Activated T-cell treated with anti-CD3 and anti-CD28 coated beads for 24 hours (primary cell): ENCODE measurements at places on chromosomes 12 and 14.

GRCh38 chr12:15856097-15856982 lies 25.8 kb upstream of the STRAP start:
- peak; percentile 36 for DNase-seq

DNA sequence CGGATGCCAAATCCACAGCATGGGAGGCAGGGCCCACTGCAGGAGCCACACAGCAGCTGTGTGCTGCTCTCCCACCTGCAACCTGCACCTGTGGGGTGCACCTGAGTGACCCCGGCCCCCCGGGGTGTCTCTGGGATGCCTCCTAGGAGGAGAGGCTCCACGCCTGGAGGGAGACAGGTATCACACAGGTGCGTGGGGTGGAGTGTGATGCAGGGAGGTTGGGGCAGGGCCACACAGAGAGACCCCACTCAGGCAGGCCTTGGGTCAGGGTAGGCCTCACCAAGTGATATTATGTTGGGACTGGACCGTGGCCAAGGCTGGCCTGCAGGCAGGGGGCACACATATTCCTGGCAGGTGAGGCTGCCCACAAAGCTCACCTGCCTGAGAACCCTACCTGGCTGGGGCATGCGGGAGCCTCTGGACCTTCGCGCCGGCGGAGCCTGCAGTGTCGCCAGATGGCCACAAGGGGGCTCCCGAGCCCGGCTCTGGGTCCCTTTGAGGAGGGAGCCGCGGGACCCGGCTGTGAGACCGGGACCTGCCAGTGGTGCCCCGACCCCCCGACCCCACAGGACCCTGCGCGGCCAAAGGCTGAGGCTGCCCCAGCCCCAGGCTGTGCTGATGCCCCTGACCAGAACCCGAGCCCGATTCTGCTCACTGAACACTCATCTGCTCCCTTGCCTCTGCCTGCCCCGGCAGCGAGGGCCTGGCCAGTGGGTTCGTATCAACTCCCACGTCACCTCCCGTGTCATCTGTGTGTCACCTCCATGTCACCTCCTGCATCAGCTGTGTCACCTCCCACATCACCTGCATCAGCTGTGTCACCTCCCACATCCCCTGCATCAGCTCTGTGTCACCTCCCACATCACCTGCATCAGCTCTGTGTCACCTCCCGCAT lies 11.4 kb downstream of the TMEM121 start:
- DNase-seq = peak; percentile 56

DNA sequence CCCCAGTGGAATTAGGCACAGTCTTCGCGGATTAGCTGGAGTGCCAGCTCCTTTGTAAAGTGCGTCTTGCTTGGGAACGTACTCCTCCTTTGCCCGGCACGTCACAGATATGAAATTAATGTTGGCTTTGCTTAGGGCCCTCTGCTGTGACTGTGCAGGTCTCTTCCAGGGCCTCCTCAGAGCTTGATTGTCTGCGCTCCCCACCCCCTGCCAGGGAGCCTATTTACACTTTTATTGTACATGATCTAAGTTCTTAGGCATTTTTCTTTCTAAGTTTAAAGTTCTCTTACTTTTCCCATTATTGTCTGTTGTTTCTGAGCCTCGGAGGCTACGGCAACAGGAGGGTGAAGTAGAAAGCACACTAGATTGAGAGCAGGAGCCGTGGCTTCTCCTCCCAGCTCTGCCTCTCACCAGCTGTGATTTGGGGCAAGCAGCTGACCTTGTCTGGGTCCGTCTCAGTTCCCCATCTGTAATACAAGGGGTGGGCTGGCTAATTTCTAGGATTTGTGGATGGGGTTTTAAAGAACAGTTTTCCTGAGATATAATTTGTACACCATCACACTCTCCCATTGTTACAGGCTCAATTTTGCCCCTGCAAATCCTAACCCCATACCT lies 81.8 kb downstream of the TSPAN9 start:
- no peak for DNase-seq

DNA sequence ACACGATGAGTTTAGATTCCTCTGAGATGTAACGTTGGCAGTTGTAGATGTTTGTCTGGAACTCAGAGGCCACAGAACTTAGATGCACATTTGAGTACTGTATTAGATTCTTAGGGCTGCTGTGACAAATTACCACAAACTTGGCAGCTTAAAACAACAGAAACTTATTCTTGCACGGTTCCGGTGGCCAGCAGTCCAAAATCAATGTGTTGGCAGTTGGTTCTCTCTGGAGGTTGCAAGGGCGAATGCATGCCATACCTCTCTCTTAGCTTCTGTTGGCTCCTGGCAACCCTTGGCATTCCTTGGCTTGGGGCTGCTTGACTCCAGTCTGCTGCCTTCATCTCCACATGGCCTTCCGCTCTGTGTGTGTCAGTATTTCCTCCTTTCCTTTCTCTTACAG lies 118.9 kb downstream of the C12orf75 start:
- DNase-seq = no peak

DNA sequence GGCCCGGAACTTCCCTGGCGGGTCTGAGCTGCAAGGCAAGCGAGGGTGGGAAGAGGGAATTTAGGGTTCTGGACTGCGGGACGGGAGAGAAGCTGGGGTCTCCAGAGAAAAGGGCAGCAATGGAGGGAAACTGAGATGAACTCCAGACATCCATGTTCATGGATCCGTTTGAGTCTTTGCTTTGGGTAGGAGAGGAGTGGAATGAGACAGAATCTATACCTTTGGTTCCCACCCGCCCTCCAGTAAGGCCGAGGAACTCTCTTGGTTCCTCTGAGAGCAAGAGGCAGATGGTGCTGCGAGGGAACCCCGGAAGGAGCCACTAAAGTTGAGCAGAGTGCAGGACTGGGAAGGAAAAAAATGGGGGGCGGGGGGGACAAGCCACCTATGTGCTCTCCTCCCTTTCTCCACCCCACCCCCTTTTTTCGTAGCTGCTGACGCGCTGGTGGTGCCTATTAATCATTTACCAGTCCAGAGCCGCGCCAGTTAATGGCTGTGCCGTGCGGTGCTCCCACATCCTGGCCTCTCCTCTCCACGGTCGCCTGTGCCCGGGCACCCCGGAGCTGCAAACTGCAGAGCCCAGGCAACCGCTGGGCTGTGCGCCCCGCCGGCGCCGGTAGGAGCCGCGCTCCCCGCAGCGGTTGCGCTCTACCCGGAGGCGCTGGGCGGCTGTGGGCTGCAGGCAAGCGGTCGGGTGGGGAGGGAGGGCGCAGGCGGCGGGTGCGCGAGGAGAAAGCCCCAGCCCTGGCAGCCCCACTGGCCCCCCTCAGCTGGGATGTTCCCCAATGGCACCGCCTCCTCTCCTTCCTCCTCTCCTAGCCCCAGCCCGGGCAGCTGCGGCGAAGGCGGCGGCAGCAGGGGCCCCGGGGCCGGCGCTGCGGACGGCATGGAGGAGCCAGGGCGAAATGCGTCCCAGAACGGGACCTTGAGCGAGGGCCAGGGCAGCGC lies 1.2 kb downstream of the SSTR1 start:
- no peak for DNase-seq

GRCh38 chr12:119176267-119177055 lies 2.3 kb upstream of the HSPB8 start:
- no peak for DNase-seq

GRCh38 chr14:24690492-24690891 lies 56.5 kb upstream of the GZMB start:
- DNase-seq = no peak

GRCh38 chr12:13373131-13373530 lies 176.6 kb downstream of the EMP1 start:
- no peak for DNase-seq

DNA sequence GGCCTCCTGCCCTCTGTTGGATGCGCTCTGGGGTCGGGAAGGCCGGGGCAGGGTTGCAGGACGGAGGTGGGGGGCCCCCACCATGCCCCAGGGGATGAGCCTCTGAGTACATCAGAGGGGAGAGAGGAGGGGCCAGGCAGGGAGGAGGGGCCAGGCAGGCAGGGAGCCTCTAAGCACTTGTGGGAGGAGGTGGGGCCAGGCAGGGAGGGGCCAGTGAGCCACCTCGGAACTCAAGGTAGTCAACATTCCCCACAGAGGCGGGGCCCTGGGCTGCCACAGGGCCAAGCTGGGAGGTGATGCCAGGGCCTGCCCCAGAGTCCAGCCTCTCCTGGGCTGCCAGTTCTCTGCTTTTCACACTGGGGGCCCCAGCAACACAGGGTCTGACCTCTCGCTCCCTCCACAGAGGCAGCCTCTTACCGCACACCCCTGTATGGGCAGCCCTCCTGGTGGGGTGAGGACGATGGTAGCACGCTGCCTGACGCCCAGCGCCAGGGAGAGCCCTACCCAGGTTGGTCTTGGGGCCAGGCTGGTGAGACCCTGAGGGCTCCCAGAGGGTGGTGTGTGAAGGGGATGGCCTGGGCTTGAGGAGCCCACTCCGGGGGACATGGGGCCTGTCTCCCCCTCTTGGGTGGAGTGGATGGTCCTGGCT lies 17.4 kb downstream of the CEP170B start:
- DNase-seq = no peak

GRCh38 chr14:23364164-23365035 lies 572 bp downstream of the EFS start:
- no peak for DNase-seq

DNA sequence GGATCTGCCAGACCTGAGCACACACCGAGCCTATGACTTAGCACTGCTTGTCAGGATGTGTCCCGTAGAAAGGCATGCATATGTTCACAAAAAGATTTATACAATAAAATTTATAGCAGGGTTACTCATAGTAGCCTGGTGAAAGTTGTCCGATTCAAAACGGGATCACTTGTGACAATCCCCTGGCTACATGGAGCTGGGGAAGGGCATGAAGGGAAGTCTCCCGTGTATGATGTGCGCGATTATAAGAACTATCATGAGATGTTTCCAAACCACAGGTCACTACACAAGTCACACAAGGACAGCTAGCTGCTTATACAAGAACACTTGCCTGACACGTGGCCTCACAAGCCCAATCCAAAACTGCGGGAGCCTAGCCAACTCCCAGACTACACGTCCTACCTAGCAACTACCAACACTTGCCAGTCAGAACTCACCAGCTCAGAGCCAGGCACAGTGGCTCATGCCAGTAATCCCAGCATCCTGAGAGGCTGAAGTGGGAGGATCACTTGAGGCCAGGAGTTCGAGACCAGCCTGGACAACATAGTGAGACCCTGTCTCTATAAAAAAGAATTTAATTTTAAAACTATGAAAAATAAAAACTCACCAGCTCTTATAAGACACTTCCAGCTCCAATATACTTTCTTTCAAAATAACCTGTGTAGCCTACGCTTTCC lies 7.5 kb upstream of the CDCA4 start:
- no peak for DNase-seq

GRCh38 chr12:11745113-11745512 lies 95.6 kb downstream of the ETV6 start:
- no peak for DNase-seq

- DNase-seq = no peak
These were observed 5.9 kb downstream of the PSEN1 start for GRCh38 chr14:73142216-73142615.

DNA sequence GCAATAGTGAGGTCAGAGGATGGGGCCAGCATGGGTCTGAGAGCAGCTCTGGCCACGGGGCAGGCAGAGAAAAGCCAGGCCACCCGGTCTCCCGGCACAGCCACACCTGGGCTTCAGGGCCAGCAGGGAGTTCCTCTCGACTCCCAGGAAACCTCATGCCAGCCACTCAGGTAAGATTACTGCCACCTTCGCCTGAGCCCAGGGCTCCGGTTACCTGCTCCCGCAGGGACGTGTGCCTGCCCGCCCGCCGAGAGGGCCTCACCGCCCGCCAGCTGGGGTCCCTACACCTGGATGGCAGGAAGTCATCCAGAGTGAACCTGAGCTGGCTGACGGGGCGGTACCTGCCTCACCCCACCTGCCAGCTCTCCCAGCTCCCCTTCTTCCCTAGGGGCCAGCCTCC lies 7.3 kb downstream of the JAG2 start:
- no peak for DNase-seq

DNA sequence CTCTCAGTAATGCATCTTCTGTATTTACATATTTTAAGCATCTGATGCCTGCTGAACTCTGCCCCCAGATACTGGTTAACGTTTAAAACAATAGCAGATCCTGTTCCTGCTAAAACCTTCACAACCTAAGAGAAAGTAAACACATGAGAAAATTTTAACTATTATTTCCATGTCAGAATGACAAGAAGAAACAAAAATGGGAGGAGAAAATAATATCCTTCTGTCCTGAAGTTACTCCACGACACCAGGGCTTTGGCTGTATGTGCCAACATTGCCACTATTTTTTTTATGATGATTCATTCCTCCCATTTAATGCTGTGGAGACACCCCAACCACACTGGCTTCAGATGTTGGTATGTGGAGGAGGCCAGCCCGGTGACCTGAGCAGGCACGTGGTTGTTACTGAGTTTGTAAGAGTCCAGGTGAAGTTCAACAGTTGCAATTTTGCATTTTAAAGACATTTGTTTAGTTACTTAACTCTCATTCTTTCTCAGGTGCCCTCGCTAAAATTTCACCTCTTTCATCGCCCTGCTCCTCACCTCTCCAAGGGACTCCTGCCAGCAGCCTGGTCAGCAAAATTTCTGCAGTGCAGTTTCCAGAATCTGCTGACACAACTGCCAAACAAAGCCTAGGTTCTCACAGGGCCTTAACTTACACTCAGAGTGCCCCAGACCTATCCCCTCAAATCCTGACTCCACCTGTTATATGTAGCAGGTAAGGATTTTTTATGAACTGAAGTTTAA lies 65.5 kb upstream of the SLCO1C1 start:
- no peak for DNase-seq

- DNase-seq = no peak
These were observed 6.4 kb upstream of the ASCL1 start for GRCh38 chr12:102950950-102951619.

- no peak for DNase-seq
These were observed 1206.0 kb upstream of the TMEM132C start for GRCh38 chr12:127060933-127061332.

- DNase-seq = no peak
These were observed at the start of gene BMP4 for GRCh38 chr14:53956427-53957201. Gene BMP4, minus strand, starts transcription at chr14:53956825. Its CDS starts 4,603 bp downstream, at chr14:53952222.

DNA sequence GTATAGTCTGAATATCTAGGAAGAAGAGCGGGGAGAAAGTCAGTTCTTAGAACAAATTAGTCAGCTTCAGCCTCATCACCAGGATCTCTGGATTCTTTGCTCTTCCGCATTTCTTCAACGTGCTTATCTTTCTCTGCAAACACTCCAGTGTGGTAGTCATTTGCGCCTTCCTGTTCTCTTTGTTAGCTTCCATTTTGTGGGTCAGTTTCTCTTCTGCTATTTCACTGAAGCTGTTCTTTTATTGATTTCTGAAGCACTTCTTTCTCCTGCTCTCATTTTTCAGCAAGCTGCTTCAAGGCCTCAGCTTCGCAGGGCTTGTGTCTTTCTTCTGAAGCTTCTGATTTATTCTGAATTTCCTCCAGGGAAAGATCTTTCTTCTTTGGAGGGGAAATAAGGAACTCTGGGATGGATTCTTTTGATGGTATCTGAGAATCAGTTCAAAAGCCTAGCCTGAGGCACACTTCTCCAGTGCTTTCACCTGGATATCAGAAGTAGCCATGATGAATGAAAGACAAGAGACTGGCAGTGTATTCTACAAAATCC lies 13.5 kb downstream of the AMN1 start:
- DNase-seq = no peak
